ENCODE measurements at places on chromosomes 16 and 17.

- DNase-seq: no peak
These were observed 8.9 kb upstream of the IL32 start for GRCh38 chr16:3056336-3057180.

DNA sequence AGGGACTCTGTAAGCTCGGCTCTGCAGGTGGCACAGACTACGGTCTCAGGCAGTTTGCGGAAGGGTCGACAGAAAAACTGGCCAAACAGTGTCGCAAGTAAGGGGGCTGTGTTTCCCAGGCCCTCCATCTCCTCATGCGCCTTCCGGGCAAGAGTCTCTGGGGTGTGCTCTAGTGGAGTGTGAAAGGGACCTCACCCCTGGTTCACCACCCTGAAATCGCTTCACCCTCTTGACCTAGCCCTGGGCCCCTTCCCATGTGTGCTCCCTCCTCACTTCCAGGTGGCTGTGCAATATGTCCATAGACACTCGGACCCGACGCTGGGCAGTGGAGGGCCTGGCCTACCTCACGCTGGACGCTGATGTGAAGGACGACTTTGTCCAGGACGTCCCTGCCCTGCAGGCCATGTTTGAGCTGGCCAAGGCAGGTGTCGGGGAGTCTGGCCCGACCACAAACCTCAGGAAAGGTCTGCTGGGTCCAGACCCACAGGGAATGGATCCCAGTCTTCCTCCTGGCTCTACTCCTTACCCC, 22.3 kb downstream of the UNC45B start:
- DNase-seq: no peak

GRCh38 chr16:56871172-56871593, 6.2 kb downstream of the SLC12A3 start:
- no peak for DNase-seq

GRCh38 chr17:28878981-28879380, 18.6 kb downstream of the FLOT2 start:
- DNase-seq: no peak

DNA sequence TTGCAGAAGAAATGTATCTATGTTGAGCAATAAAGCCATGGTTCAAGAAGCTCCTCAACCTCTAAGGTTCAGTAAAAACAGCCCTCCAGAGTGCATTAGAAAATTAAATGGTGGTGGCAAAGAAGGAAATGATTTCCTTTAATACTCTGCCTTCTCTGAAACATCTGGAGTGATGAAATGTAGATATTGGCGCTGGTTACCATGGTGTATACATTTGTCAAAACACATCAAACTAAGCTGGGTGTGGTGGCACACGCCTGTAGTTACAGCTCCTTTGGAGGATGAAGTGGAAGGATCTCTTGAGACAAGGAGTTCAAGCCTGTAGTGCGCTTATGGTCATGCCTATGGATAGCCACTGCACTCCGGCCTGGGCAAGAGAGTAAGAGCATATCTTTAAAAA, 6.0 kb downstream of the CAPNS2 start:
- no peak for DNase-seq

GRCh38 chr17:12765548-12765947, 23.8 kb upstream of the ARHGAP44 start:
- no peak for DNase-seq

DNA sequence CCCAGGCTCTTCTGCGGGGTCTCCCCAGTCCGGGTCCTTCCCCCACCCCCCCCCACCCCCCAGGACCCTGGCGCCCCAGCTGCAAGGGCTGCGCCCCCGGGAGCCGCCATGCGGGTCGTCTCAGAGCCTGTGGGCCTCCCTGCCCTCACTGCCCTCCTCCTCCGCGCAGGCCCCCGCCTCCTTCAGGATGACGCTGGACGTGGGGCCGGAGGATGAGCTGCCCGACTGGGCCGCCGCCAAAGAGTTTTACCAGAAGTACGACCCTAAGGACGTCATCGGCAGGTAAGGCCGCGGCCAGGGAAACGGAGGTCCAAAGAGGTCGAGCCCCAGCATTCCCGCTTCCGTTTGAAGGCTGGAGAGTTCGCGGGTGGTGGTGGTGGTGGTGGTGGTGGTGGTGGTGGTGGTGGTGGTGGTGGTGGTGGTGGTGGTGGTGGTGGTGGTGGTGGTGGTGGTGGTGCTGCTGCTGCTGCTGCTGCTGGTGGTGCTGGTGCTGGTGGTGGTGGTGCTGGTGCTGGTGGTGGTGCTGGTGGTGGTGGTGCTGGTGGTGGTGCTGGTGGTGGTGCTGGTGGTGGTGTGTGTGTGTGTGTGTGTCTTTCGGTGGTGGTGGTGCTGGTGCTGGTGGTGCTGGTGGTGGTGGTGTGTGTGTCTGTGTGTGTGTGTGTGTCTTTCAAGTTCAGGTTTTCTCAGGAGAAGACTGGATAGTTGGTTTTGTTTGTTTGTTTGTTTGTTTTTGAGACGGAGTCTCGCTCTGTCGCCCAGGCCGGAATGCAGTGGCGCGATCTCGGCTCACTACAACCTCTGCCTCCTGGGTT, 615 bp downstream of the PHKG2 start:
- no peak for DNase-seq

- no peak for DNase-seq
These were observed 21.1 kb downstream of the RARA start for GRCh38 chr17:40329839-40330794.

- no peak for DNase-seq
These were observed 23.1 kb downstream of the SPACA3 start for GRCh38 chr17:33014751-33015150.

- DNase-seq: no peak
These were observed 34.3 kb downstream of the LIMD2 start for GRCh38 chr17:63665527-63666214.

DNA sequence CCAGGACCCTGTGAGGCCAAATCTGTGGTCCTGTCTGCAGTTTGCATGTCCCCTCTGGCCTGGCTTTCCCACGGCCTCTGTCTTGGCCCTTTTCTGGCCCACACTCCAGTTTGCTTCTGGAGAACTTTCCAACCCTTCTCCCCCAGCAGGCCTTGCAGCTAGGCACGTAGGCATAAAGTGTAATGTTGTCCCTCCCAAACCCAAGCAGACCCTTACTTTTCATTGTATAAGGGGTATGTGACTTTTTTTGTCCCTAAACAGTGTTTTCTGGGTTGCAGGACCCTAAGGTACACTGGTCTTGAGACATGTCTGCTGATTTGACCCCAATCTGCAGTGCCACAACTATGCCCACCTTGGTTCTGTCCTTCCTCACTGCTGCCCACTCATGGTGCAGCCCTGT, 15.6 kb upstream of the SMPD3 start:
- DNase-seq: no peak

- no peak for DNase-seq
These were observed 314.9 kb downstream of the CEP112 start for GRCh38 chr17:65876985-65877384.

DNA sequence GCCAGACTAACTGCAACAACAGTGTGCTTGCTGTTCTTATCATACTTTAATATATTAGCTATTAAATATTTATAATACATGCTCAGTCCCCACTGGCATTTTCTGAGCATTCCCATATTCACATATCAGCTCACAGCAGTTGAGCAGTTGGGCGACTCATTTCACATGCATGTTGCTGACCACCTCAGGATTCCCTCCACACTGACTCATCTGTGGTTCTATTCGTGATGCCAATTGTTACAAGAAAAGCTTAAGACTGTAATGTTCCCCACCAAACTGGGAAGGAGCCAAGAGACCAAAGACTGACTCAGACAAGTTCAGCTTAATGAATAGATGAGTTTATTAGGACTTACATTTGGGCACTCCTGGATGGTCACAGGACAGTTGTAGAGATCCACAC, 100.3 kb upstream of the KIF2B start:
- no peak for DNase-seq

DNA sequence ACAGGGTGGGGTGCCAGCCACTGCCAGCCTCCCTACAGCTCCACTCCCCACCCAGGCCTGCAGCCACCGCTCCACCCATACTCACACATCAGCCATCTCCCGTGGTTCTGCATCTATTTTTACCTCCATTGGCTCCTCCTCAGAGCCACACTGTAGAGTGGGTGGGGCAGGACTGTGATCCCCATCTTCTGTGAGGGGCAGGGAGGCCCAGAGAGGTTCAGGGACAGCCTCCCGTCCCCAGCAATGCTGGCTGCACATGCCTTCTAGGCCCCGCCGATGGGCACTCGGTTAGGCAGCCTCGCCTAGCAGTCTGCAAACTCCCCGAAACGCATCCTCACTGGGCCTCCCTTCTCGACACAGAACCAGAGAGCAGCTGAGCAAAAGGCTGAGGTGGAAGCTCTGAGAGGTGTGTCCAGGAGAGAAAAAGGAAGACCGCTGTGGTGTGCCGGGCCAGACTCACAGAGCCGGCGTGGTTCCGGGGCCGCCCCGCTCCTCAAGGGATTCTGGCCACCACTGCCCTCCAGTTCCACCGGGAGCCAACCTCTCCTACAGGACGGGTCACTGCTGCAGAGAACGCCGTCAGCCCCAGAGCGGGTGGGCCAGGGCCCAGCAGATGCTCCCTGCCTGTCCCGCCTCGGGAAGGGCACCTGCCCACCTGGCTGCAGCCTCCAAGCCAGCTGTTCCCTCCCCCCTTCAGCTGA, 71.9 kb downstream of the ABR start:
- DNase-seq: no peak

DNA sequence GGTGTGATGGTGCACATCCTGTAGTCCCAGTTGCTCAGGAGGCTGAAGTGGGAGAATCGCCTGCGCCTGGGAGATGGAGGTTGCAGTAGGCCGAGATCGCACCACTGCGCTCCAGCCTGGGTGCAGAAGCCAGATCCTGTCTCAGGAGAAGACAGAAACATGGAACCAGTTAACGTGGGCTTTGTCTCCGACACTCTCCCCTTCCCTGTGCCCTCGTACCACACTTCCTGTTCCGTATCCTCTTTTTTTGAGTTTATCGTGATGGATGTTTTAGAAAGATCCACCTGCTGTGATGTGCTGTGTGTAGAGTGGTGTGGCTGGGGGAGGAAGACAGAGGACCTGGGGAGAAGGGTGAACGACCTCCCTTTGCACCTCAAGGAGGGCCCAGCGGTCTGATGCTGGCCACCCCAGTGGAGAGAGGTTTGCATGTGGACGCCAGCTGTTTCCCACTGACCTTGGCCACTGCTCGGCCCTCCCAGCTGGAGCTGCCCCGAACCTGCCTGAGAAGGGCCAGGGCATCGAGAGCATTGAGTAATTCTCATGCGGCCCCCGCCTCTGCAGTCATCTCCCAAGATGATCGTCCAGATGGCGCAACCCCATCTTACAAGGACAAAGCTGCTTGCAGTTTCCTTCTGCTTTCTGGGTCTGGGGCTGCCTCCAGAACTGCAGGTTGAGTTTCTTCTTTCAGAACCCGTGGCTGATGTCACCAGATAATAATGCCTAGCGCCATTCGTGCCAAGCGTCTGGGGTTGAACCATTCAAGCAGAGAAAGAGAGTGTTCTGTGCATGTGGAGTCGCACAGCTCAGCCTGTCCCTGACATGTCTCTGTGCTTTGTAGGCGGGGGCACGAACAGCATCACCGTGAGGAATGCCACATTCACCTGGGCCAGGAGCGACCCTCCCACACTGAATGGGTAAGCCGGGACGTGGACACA, 126.3 kb downstream of the ABCC1 start:
- no peak for DNase-seq

- DNase-seq: no peak
These were observed 78.8 kb upstream of the CRHR1 start for GRCh38 chr17:45705123-45706009.

- DNase-seq: no peak
These were observed 21.1 kb downstream of the ARHGAP27 start for GRCh38 chr17:45411348-45412105.

DNA sequence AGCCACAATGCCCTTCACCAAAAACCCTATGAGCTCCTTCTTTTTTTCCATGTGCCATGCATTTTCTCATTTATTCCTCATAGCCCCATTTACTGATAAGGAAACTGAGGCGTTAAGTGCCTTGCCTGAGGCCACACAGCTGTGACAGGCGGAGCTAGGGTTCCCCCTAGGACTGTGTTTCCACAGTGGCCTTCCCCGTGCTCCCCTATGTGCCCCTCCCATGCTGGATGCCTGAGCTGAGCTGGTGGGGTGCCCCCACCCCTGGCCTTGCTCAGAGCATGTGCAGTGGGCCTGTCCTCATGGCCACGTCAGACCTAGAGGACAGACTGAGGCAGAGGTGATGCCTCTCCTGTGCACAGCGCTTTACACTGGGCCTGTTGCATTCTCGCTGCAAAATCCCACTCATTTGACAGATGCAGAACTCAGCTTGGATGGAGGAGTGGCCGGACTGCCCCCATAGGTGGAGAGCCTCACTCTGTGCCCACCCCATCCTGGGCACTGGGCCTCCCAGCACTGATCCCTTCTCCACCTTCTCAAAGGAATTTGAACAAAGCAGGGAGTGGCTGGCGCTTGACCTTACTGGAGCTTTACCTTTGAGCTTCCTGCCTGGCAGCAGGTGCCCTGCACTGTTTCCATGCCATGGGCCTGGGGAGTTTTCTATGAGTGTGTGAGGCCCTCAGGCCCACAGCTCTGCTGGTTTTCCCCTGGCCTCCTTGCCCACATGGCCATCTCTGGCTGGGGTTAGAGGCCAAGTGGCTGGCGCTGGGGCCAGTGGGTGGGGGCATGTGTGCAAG, 2.6 kb downstream of the MAP2K3 start:
- no peak for DNase-seq

GRCh38 chr17:45824475-45824874, 20.2 kb upstream of the SPPL2C start:
- no peak for DNase-seq

DNA sequence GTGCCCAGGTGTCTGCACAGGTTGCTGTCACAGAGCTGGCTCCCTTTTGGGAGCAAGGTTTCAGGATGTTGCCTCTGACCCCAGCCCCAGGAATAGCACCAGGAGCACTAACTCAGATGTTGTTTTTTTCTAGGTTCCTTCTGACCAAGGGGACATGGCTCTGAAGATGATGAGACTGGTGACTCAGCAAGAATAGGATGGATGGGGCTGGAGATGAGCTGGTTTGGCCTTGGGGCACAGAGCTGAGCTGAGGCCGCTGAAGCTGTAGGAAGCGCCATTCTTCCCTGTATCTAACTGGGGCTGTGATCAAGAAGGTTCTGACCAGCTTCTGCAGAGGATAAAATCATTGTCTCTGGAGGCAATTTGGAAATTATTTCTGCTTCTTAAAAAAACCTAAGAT, 28.1 kb downstream of the SCPEP1 start:
- DNase-seq: no peak

- no peak for DNase-seq
These were observed 614.6 kb downstream of the MAF start for GRCh38 chr16:78985716-78986605.

GRCh38 chr17:17096438-17097178, 54.4 kb downstream of the MPRIP start:
- no peak for DNase-seq

- DNase-seq: no peak
These were observed 2.1 kb downstream of the SSTR2 start for GRCh38 chr17:73166731-73167581.

DNA sequence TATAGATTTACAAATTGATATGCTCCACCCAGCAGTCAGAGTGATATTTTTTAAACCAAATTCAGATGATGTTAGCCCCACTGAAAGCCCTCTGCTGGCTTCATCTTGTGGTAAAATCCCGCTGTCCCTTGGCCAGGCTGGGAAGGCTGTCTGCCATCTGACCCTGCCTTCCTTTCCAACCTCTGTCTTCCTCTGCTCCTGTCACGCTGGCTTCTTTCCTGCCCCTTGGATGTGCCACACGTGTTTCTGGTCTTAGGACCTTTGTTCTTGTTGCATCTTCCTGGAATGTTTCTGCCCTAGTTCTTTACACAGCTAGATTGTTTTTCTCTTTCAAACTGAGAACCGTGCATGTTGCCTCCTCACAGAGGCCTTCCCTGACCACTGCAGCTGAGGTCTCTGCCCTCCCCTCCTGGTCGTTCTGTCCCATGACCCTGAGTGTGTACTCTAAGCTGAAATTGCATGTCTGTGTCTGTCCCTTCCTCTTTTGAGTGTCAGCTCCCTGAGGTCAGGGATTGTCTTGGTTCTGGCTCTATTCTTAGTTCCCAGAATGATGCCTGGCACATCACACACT, 11.4 kb downstream of the NT5M start:
- no peak for DNase-seq
